ENCODE measurements at places on chromosomes 13 and 19. TPM values are rescaled to one million over a fixed set of nuclear protein-coding genes. Genes with fewer than 3 reads are reported as not detected.

GRCh38 chr13:111874981-111875380, 192.0 kb upstream of the SOX1 start:
- no peak for DNase-seq

The ZNF534 gene
- 0.75 TPM for polyA plus RNA-seq

DNA sequence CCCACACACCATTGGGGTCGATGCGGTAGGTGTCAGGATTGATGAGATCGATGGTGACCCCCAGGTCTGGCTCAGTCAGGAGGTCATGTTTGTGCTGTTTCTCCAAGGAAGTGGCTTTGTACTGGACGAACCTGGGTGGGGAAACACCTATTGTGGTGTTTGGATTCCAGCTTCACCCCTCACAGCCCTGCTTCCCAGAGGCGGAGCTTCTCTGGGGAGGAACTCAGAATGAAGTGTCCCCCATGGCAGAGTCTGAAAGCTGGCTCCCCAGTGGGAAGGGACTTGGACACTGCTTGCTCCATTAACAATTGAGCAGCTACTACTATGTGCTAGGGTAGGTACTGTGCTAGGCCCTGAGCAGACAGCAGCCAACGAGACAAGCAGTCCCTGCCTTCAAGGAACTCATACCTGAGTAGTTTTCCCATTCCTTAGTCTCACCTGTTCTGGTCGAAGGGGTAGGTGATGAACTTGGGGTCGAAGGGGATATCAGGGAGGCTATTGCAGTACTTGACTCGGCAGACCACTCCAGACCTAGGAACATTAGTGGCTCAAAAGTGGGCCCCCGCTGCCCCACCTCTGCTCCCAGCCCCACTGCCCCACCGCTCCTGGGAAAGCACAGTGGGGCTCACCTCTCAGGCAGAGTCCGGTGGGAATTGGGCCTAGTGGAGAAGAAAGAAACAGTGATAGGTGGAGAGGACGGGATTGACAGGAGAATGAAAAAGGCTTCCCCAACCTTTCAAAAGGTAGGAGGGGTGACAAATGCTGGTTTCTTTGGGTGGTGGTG, 1.1 kb downstream of the PAF1 start:
- DNase-seq, result no peak

GRCh38 chr13:80312967-80313366, 28.0 kb downstream of the SPRY2 start:
- DNase-seq, result no peak

- no peak for DNase-seq
Observed at GRCh38 chr13:77047649-77048343, 20.8 kb upstream of the FBXL3 start.

- no peak for DNase-seq
Observed at GRCh38 chr13:111215081-111216047, 100.3 kb downstream of the ARHGEF7 start.

- no peak for DNase-seq
Observed at GRCh38 chr13:70424928-70425327, 316.7 kb upstream of the KLHL1 start.

- DNase-seq, result no peak
Observed at GRCh38 chr13:46354156-46355087, 32.6 kb downstream of the RUBCNL start.

The PPP2R1A gene
- polyA plus RNA-seq, result 332 TPM

The ZNF358 gene
- 61.8 TPM for polyA plus RNA-seq

DNA sequence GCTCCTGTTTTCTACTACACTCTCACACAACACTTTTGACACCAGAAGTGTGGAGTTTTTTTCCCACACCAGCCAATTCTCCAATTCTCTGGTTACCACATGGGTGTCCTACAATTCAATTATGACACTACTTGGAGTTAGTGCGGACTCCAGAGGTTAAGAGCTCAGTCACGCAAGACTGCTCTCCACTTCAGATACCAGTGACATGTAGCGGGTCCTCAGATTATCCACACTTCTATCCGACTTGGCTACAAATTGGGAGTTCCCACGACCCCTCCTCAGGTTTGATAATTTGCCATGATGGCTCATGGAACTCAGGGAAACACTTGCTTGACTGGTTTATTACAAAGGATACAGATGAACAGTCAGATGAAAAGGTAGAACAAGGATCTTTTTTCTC, 32.9 kb downstream of the PAN3 start:
- DNase-seq, result no peak

GRCh38 chr13:113582841-113583631, 1.5 kb upstream of the TFDP1 start:
- DNase-seq, result no peak
